Right ventricle myocardium superior (tissue), 1 donor: ENCODE measurements at places on chromosomes 11 and 22. TPM values are rescaled to one million over a fixed set of nuclear protein-coding genes. Genes with fewer than 3 reads are reported as not detected.
A peak's percentile ranks its signal among the peaks of the same experiment; 100 is the strongest.

DNA sequence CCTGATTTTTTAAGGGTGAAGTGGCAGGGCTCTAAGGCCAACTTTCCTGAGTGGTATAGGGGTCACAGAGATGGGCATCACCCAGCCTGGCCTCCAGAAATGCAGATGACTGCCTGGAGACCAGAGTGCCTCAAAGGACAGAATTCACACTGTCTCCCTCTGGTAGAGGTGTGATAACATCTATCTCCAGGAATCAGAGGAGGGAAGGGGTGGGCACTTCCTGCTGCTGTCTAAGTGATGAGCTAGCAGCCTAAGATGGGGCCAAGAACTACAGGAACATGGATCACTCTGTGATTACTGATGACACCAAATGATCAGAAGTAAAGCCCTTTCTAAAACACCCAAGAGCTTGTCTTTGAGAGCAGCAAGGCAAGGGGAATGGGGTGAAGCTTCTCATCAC lies 61.9 kb downstream of the C11orf58 start:
- no peak for DNase-seq

DNA sequence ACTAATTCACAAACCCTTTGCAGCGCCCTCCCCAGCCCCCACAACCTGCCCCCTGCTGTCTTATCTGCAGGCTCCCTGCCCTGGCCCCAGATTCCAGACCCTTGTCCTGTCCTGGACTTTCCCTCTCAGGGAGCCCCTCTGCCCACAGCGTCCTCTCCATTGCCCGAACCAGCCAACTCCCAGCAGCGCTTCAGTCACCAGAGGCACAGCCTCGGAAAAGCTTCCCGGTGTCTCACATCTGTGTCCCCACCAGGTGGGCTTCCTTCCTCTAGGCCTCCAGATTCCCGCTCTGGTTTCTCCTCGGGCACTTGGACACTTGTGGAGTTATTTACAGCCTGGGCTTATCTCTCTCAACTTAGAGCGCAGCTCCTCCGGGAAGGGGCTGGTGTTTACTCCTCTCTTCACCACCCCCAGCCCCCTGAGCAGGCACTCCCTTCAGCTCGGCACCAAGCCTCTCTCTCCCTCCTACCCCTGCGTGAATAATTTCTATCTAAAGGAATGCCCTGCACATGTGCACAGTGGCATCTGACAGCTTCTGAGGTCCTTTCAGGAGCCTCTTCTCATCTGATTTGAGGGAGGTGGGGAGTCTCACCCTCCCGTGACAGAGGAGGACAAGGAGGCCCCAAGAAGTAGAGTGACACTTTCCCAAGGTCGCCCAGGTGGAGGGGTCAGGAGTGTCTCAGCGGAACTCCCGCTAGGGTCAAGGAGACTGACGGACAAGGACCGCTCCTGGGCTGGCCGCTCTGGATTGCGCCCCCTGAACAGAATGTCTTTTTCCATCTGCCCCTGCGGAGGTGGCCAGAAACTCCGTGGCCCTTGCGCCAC lies 838 bp downstream of the WNT11 start:
- DNase-seq, result peak; percentile 41

DNA sequence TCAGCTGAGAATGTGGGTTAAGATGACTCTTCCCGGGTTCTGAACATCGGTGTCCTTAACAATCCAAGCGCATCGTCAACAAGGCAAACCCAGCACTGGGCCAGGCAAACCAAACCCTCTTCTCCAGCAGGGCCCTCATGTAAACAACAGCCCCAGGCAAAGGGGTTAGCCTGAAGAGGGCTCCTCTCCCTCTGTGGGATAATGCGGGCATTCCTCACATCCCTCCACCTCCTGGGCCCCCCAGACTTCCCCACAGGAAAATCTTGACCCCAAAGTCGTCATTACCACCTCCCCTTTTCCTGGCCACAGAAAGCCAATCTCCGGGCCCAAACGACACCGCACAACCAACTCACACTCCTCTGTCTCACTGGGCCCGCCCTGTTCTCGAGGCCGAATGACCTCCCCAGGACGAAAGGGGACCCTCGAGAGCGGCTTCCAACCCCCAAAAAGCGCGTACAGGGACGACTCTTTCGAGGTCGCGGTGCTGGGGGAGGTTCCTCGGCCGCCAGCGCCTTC lies 566 bp downstream of the DDB1 start:
- no peak for DNase-seq

DNA sequence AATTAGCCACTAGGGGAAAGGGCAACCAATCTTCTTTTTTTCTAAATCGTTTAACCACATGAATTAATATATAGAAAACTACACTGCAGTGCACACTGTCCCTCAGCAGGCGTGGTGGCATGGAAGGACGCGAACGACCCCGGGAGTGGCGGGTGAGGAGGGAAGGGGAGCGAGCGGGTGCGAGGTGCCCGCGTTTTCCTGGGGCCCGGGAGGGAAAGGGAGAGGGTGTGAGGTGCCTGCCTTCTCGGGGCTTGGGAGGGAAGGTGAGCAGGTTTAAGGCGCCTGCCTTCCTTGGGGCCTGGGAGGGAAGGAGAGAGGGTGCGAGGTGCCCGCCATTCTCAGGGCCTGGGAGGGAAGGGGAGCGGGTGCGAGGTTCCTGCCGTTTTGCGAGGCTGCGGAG lies 765 bp downstream of the GAB4 start:
- DNase-seq, result no peak

DNA sequence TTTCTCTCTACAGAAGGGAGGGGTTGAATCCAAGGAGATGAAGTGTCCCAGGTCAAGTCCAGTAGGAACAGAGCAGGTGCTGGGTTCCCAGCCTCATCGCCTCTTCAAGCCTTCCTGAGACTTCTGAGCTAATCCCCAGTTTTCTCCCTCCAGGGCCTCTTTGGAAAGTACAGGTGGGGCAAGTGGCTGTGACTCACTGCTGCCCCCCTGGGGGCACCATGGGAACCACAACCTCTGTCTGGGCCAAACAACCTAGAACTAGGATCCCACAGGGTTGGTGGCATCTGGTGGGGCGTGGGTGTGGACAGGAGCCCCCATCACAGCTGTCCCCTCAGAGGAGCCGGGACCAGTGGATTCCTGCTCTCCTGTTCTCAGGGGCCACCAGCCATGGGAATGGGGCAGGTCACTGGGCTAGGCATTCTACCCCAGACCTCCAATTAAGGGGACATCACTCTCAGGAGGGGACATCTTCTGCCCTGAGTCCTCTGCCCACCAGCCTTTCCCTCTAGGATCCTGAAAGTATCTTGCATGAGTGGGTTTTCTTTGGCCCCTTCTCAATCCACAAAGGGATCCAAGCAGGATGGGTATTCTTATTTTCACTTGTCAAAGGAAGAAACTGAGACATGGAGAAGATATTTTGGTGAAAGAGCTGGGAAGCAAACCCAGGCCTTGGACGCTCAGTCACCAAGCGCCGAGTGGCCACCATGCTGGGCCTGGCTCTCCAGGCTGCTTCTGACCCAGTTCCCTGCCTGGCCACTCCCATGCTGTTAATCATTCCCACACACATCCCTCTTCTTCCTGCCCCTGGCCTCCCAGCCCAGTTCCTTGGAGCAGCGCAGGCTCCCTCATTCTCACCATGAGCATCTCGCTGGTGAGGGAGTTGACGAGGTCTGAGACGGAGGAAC lies 23.8 kb downstream of the LRRC10B start:
- no peak for DNase-seq

The ARHGEF17 gene
- 51.5 TPM for total RNA-seq

- no peak for DNase-seq
Observed at GRCh38 chr22:27223317-27224177, 566.2 kb downstream of the MIAT start.

GRCh38 chr11:47004595-47005033 lies 68.1 kb downstream of the CSTPP1 start:
- DNase-seq, result peak; percentile 80

The ZFTA gene
- total RNA-seq, result 12.5 TPM

- peak; percentile 77 for DNase-seq
Observed at GRCh38 chr11:75275581-75275980, 35.0 kb downstream of the TPBGL start.

- DNase-seq, result no peak
Observed at GRCh38 chr11:117535850-117536411, 208.3 kb downstream of the CEP164 start.

GRCh38 chr11:28615542-28615941 lies 507.4 kb downstream of the METTL15 start:
- no peak for DNase-seq

The OR56A5 gene
- not detected for total RNA-seq

DNA sequence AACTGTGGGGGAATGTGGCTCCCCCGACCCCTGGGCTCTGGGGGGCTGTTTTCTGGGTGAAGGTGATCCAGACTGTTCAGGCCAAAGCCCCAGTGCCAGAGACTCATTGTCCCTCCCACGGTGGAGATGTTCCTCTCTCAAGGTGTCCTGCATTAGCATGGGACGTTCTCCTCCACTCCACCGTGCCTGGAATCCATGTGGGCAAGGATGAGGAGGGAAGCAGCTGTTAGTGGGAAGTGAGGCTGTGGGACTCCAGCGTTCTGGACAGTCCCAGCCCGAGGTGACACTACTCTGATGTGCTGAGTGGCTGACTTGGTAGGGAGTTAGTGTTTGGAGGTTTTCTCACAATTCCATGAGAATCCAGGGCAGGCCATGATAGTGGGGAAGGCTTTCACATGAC lies 31.4 kb upstream of the CLDN5 start:
- DNase-seq, result no peak

- DNase-seq, result no peak
Observed at GRCh38 chr22:19621373-19622060, 92.8 kb upstream of the SEPTIN5 start.

- DNase-seq, result no peak
Observed at GRCh38 chr22:43060183-43060582, 29.0 kb downstream of the TTLL1 start.

DNA sequence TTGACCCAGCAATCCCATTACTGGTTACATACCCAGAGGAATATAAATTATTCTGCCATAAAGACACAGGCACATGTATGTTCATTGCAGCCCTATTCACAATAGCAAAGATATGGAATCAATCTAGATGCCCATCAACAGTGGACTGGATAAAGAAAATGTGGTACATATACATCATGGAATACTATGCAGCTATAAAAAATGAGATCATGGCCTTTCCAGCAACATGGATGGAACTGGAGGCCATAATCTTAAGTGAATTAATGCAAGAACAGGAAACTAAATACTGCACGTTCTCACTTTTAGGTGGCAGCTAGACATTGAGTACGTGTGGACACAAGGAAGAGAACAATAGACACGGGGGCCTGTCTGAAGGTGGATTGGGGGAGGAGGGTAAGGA lies 15.1 kb upstream of the WNT11 start:
- no peak for DNase-seq

- peak; percentile 26 for DNase-seq
Observed at GRCh38 chr22:47064016-47064415, 301.6 kb downstream of the TBC1D22A start.

DNA sequence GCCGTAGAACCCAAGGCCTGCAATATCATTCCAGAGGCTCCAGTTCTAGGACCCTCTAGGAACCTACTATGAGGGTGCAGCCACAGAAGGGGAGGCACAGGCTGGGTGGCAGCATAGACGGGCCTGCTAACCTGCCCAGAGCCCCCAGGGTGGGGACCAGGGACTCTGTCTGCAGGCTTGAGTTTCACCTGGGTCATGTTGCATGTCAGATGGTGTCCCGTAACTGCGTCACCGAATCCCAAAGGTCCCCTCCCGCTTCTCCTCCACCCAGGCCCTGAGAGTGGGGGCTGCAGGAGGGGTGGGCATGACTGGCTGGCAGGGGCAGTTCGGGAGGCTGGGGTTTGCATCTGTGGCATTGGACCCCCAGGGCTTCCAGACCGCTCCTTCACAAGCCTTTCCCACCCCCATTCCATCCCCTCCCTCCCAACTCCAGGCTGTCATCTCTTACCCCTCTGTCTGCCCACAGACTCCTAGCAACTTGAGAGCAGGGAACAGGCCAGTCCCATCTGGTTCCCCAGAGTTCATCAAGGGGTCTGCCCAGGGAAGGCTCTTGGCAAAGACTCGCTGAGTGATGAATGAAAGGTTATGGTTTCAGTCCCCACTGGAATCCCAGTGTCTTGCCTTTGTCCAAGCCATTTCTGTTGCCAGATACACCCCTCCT lies 16.3 kb downstream of the MYO7A start:
- peak; percentile 22 for DNase-seq

DNA sequence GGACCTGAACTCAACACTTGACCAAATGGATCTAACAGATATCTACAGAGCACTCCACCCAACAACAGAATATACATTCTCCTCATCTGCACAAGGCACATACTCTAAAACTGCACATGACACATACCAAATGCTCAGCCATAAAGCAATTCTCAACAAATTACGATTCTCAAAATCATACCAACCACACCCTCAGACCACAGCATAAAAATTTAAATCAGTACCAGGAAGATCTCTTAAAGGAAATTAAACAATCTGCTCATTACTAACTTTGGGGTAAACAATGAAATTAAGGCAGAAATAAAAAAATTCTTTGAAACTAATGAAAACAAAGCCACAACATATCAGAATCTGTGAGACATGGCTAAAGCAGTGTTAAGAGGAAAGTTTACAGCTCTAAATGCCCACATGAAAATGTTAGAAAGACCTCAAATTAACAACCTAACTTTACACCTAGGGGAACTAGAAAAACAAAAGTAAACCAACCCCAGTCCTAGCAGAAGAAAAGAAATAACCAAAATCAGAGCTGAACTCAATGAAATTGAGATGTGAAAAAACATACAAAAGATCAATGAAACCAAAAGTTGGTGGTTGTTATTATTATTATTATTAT lies 37.2 kb downstream of the TMEM123 start:
- no peak for DNase-seq

The OR8D4 gene
- not detected for total RNA-seq

DNA sequence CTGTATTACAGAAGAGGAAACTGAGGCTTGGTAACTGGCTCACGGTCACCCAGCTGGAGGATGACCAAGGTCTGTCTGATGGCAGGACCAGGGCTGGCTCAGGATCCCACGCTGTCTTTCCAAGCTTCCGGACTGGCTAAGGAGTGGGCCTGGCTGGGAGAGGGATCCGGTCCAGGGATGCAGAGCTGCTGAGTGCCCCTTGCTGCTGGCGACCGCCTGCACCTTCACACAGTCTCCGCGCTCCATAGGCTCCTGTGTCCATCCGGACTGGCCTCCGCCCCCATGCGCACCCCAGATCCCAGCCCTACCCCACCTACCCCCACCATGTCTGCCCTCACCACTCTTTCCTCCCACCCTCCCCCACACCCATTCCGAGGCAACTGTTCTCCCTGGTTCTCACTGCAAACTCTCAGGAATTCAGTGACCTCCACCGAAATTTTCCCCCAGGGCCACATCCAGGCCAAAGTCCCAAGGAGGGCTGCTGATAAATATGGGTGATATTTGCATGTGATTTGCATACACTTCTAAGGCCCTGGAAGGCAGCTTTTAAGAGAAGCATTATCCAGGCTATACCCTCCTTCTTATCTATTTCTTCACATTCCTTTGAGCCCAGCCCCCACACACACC lies 48.5 kb upstream of the SLC35C1 start:
- DNase-seq, result no peak
